ENCODE measurements at places on chromosomes 7 and 10.

DNA sequence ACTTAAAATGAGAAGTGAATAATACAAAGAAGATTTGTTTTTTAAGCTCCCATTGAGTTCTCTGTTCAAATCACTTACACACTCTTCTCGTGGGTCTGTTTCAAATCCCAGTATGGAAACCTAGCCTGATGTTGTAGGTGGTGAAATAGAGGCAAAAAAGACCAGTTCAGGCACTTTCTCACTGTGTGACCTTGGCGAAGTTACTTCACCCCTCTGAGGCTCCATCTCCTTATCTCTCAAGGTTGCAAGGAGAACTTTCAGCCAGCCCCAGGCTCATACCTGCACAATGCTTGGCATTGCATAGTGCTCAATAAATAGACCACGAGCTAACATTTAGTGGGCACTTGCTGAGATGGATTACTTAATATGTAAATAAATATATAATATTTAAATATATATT, 90.1 kb downstream of the PRLHR start:
- no peak for DNase-seq

- no peak for DNase-seq
These were observed 96.3 kb upstream of the DDC start for GRCh38 chr7:50661345-50662040.

DNA sequence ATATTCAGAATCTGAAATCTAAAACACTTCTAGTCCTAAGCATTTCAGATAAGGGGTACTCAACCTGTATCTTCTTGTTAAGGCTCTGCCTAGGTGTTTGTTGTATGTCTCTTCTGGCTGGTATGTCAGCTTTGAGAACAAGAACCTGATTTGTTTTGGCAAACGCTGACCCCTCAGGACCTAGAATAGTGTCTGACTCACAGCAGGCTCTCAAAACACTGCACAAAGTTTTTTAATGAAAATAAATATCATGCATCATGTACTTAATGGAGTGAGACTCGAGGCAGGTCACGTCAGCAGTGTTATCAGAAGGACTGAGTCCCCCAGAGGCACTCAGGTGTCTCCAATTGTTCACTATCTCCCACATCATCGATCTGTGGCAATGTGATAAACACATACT, 99.1 kb downstream of the GLI3 start:
- no peak for DNase-seq

DNA sequence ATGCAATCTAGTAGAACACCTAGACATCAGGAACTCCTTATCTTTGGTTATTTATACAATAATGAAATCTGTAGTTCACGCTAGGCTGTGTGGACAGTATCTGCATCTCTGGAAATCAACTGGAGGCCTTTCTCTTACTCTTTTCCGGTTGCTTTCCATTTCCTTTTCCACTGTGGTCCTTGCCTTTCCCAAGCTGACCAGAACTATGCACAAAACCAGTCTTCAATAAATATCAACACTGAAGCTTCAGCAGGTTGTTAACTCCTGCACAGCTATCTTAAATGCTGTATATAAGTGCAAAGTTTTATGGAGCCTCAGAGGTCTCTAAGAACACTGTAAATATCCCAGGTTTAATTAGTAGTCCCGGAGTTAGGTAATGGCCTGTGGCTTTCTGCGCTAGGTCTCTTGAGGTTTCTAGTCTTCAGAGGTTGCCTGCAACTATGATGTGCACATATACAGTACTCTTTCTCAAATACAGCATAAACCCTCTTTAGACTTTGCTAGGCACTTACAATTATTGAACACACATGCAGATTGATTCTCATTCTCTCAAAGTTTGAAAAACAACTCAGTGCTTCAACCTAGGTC, 2.4 kb downstream of the KLLN start:
- DNase-seq: no peak

DNA sequence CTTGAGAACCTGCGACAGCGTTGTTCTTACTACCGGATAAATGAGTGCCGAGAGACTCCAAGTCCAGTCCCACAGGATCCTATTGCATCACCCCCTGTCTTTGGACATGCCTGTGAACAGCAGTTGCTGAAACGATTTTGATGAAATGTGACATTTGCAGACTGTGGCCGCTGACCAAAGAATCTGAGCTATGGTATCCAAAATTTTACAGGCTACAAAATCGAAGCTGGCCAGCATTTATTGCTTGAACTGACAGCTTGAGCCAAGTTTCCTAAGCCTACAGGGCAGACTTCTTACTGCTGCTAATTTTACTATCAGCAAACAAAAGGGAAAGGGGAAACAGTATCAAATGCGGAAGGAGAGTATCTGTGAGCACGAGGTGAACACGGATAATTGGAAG, 12.1 kb upstream of the NPVF start:
- DNase-seq: no peak

GRCh38 chr10:32360241-32360640, 13.3 kb upstream of the EPC1 start:
- no peak for DNase-seq

DNA sequence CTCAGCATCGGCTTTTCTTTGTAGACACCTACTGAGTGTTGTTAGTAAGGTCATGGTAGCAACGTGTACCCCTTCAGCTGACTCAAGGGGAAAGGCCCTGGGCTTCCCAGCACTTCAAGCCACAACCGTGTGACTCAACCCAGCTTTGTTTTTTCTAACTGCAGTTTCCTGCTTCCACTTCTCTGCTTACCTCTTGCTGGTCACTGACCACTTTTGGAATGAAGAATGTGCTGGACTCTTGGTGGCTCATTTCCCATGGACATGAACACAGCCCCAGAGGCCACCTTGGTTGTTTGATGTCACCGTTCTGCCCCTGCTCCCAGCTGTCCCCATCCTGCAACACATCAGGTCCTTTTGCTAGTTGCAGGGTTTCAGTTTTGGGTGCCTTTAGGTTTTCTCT, 69.5 kb upstream of the ZNF438 start:
- no peak for DNase-seq

GRCh38 chr10:16195178-16195769, 241.5 kb upstream of the PTER start:
- no peak for DNase-seq

DNA sequence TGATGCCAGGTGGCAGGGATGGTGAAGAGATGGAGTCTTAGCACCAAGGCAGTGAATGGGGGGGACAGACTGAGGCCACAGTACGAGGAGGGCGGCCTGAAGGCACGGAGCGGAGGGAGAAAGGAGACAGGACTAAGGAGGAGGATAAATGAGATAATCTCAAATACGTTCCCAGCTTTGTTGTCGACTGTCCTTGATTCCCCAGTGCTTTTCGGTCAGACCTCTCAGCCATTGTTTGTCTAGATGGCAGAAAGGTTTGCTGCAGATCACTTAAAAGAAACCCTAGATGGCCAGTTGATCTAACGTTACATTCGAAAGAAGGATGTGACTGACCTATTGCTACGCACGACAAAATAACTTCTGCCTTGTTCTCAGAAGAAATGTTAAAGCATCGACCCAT, 479.0 kb downstream of the GATA3 start:
- DNase-seq: no peak

GRCh38 chr10:4354382-4354812, 471.6 kb upstream of the AKR1E2 start:
- DNase-seq: no peak

- no peak for DNase-seq
These were observed 2.7 kb upstream of the IQUB start for GRCh38 chr7:123537026-123537642.

GRCh38 chr7:133481676-133482075, 228.8 kb downstream of the EXOC4 start:
- no peak for DNase-seq

- no peak for DNase-seq
These were observed 56.9 kb upstream of the NPY start for GRCh38 chr7:24227068-24227467.

GRCh38 chr7:66452165-66452564, 176.5 kb upstream of the KCTD7 start:
- no peak for DNase-seq

DNA sequence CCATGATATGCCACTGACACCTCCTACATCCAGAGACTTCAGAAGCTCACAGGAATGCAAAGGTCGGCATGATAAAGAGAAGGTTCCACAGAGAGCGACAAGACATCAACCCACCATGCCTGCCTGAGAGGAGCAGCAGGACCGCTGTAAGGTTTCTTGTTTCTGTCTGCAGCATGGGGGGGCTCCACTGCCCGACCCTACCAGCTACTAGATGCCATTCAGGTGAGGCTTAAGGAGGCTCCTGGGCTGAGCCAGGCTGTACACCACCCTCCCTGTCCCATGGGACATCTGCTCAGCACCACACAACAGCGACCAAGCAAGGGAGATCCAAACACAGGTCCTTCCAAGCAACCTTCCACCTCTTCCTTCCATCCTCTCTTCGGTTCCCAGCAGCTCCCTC, 234.6 kb downstream of the TNS3 start:
- no peak for DNase-seq

GRCh38 chr7:37665352-37666022, 18.1 kb upstream of the GPR141 start:
- DNase-seq: no peak

GRCh38 chr10:92081641-92082040, 158.1 kb downstream of the BTAF1 start:
- DNase-seq: no peak

DNA sequence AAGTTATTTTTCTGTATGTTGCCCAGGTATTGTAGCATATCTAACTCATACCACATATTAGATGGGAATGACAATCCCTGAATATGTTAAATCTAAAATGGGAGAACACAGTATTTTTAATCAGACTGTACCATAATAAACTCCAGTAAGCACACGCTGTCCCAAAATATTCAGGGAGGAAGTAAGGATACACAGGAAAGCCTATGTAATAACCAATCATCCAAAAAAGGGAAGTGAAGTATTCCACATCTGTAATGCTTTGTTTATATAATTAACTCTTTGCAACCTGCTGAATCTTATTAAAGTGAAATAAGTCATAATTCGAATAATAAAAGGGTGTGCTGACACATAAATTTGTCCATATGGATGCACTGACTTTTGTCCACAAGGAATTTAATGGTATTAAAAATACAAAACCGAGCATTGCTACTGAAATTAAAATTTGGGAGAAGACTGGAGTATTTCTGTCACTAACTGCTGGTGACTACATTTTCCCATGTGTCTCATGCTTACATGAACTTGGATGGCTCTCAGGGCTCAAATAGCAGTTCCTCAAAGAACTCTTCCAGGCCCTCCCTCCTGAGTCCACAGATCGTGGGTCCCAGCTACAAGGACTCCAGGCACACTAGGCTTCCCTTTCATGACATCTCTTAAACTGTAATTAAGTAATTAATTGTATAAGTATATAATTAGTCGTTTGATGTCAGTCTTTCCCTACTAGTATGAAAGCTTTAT, 120.6 kb downstream of the NEBL start:
- DNase-seq: no peak

DNA sequence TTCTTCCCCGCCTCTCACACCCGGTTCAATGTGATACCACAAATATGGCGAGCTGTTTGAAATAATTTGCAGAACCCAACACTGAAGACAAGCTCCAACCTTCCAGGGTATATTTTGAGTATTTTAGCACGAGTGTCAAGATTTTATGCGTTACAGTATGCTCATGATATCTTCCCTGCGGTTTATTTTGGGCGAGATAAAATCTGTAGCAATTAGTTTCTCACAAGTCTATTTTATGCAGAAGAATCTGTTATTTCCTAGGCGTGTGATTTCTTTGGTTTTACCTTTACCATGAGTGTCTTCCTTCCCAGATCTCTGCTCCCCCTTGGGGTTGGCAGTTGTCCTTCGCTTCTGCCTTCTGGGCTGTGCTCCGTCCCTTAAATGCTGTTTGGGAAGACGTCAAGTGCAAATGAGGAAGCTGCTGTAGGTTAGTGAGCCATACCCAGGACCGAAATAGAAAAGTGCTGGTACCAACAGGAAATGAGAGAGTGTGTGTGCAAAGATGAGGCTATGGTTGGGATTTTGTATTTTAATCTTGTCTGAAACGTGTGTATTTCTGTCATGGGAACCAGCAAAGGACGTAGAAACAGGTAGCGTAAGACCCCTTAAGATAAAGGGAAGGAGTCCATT, 299.8 kb downstream of the KLF6 start:
- DNase-seq: no peak

- no peak for DNase-seq
These were observed 56.0 kb upstream of the SLC35G1 start for GRCh38 chr10:93837822-93838221.

DNA sequence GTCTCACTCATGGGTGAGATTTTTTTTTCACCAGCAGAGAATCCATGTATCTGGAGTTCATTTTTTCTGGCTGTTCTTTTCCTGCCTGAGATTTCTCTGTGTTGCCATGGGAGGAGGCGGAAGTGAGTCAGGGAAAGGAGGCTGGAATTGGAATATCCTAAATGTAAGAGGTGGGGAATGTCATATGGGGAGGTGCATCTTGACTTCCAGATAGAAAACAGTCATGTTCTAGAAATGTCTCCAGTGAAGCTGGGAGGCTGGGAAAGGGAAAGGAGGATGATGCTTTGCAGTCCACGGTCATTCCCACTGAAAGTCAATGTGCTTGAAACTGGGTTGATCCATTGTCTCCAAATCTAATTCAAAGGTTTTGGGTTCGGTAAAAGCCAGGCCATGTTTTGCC, 39.7 kb upstream of the HPS1 start:
- no peak for DNase-seq
